Mesothelial cell of epicardium (in vitro differentiated cells): ENCODE measurements at places on chromosomes 16 and 17. TPM values are rescaled to one million over a fixed set of nuclear protein-coding genes. Genes with fewer than 3 reads are reported as not detected.

SPEM1 gene
- 0.38 TPM in 1 of 3 replicates, not detected in the others for total RNA-seq

GRCh38 chr17:80151333-80151732, 4.4 kb upstream of the EIF4A3 start:
- DNase-seq: no peak

DNA sequence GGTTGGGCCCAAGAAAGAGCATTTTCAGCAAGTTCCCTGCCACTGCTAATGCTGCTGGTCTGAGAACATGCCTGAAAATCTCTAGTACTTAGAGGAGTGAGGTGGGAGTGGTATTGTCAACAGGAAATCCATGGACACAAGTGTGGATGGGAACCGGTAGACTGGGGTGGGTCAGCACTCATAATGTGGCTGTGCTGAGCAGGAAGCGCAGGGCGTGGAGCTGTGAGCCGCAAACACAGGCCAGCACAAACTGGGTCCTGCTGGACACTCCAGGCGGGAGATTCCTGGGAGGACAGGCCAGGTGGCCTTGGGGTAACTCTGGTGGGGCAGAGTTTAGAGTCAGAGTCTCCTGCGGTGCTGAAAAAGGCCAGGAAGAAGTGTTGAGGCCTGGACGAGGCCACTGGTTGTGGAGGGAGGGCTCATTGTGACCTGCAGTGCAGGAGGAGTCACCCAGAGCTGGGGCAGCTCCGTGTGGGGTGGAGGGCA, 62.6 kb downstream of the BANP start:
- DNase-seq: no peak

- DNase-seq: no peak
These were observed 492.0 kb upstream of the ERCC4 start for GRCh38 chr16:13427943-13428342.

- DNase-seq: no peak
These were observed 6.3 kb upstream of the TENT4B start for GRCh38 chr16:50146479-50147435.

HLF gene
- 0.93 to 1.5 TPM (median 1.3 TPM) in 3 replicates for total RNA-seq

- DNase-seq: no peak
These were observed 49.8 kb downstream of the CDH1 start for GRCh38 chr16:68786685-68787418.

DNA sequence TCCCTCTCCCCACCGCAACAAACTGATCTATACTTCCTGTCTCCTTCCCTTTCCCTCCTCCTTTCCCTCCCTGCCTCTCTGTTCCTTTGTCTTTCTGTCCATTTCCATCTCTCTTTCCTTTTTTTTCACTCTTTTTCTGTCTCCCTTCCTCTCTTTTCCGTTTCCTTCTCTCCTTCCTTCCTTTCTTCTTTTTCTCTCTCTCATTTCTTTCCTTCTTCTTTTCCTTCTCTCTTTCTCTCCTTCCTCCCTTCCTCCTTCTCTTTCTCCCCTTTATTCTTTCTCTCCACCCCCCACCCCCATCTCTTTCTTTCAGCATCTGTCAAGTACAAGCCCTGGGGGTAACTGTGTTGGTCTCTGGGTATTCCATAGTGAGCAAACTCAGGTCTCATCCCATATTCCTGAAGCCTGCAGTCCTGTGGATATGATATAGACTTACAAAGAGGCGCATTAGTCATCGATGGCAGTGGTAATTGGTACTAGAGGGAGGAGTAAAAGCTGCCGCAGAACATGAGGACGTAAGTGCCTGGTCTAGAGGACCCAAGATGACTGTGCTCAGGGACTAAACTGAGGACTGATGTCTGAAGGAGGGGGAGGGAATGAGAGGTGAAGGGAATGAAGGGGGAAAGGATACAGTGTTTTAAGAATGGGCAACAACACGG, 50.4 kb downstream of the VAT1L start:
- DNase-seq: no peak

TRIM47 gene
- 2.8 to 3.1 TPM (median 2.9 TPM) in 3 replicates for total RNA-seq

- DNase-seq: no peak
These were observed 2.8 kb upstream of the SOCS3 start for GRCh38 chr17:78362671-78363070.

ITGB4 gene
- total RNA-seq: 112 to 117 TPM (median 116 TPM) in 3 replicates

CCL14 gene
- total RNA-seq: not detected in 3 replicates

- DNase-seq: no peak
These were observed 3.7 kb downstream of the FTO start for GRCh38 chr16:53707671-53708070.

STAT3 gene
- total RNA-seq: 118 to 129 TPM (median 119 TPM) in 3 replicates

- DNase-seq: no peak
These were observed 1.4 kb downstream of the MPG start for GRCh38 chr16:79151-80054.

AXIN2 gene
- total RNA-seq: 84.6 to 88.7 TPM (median 87.8 TPM) in 3 replicates

DNA sequence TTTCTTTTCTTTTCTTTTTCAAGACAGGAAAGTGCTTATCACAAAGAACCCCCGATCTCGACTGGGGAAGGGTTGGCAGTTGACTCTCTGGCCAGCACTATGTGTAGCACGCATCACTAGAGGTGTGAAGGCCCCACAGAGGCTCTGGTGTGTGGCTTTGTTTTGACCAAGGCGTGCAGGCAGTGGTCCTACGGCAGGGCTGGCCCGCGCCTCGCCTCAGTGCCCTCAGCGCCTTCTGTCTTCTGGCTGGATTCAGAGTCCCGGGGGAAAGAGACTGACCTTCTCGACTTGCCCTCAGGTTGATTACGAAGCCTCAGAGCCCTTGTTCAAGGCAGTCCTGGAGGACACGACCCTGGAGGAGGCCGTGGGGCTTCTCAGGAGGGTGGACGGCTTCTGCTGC, 18.7 kb downstream of the SGSH start:
- no peak for DNase-seq

DNA sequence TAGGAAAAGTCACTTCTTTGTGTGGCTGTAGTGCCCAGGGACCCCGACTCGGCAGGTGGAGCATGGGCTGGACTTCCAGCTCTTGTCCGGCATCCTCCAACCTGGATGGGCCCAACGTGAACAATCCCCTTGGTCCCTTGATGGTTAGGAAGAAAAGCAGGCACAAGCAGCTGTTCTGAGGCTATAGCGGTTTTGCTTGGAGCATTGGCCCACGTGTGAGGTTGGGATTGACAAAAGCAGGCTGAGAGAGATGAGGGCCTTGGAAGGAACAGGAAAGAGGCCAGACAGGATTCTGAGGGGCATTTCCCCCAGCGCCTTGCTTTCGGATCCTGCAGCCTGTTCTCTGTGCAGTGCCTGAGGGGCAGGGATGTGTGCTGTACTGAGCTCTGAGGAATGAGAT, 28.1 kb downstream of the SCNN1B start:
- DNase-seq: no peak

DNA sequence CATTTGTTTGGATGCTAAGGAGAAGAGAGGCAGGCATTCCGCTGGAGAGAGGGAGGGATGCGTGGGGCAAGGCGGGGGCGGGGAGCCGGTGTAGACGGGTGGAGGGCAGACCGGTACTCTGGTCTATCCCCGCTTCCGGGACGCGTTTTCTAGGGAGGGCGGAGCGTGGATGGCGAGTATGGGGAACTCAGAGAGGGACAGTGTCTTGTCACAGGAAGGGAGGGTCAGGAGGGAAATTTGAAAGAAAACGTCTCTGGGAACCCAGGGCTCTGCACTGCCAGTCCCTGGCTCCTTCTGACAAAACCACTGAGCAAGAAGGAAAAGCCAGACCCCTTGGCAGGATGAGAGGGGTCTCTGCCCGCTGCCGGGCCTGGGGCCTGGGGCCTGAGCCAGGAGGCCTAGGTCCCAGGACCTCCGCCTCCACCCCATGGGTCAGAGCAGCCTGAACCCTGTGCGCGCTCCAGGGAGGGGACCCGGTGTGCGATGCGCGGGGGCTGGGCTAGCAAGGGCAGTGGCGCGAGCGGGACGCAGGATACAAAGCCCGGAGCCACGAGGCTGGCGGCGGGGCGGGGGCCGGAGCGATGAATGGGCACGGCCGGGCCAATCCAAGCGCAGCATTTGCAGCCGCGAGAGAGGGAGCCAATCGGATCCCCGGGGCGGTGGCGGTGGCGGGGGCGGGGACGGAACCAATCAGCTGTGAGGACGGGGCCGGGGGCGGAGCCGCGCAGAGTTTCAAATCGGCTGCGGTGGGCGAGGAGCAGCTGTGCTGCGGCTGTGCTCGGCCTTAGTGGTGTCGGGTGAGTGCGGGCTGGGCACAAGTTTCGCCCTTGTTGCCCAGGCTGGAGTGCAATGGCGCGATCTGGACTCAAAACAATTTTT, at the start of gene PIMREG:
Gene PIMREG, plus strand, starts transcription at position 764 of the 879 bp plus-strand sequence. CDS start 656 bp downstream, outside the sequence.
- DNase-seq: peak; percentile 98

DNAH9 gene
- total RNA-seq: 0.35 to 0.96 TPM (median 0.47 TPM) in 3 replicates

- no peak for DNase-seq
These were observed 7.3 kb upstream of the METRNL start for GRCh38 chr17:83071966-83072562.

DNA sequence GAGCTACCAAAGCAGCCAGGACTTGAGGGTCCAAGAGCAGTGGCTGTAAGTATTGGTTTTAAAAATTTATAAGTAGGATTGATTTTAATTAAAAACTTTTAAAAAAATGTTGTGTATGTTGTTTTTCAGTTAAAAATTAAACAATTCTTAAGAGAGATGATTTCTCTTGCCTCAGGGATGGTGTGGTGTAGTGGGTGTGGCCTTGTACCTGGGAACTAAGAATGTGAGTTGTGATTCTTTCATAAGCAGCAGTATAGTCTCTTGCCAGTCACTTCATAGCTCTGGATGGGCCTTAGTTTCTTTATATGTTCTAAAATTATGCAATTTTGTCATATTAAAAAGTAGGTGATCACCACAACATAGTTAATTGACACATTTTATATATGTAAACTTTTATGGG, 99.5 kb downstream of the FTO start:
- DNase-seq: no peak

DNA sequence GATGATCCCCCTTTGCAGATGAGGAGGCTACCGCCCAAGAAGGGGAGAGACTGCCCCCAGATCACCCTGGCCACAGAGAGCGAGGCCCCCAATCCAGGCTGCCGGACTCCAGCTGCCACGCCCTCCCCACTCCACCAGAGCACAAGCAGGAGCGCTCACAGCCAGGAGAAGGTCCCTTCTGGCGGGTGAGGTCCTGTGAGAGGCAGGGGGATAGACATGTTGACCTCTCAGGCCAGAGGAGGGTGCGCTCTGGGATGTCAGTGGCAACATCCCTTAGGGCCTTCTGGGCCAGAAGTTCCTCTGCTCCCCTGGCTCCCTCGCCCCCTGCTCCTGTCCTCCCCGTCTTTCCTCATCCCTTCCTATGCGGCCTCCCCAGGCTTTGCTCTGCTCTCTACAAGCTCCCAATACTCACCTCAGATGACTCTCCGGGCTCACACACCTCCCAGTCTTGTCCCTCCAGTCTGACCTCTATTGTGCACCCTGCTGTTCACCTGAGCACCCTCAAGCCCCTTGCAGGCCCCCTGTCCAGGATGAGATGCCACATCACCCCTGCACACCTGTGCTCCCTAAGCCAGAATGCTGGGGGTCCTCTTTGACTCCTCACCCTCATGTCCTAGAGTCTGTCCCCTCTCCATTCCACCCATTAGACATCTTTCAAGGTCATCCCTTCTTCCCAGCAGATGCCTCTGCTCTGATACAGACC, 5.0 kb upstream of the NXPH3 start:
- DNase-seq: no peak

GRCh38 chr17:70187383-70187782, 18.1 kb downstream of the KCNJ2 start:
- no peak for DNase-seq

GRCh38 chr17:77361986-77362620, 221.3 kb downstream of the SEC14L1 start:
- no peak for DNase-seq

SPATA32 gene
- total RNA-seq: not detected in 3 replicates

- DNase-seq: no peak
These were observed 6.1 kb upstream of the ITGAM start for GRCh38 chr16:31253642-31254045.

SCNN1B gene
- total RNA-seq: not detected in 3 replicates

GRCh38 chr17:31369266-31369665, 22.2 kb upstream of the RAB11FIP4 start:
- DNase-seq: no peak

DNA sequence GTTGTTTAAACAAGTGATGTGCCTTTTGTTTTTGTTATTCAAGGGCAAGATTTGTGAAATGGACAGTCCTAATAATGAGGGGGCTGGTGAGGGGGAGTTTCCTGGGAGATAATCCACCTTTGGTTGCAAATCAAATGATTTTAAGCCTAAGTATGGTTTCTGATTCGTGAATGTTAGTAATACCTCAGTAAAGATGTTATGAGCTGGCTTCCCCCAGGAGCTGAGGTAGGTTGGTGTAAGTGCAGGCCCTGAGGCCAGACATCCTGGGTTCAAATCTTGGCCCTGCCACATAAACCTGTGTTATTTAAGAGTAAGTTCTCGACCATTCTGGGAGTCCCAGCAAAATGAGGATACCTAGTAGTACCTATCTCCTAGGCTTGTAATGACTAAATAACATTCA, 1.5 kb downstream of the SNX29 start:
- no peak for DNase-seq

PDIA2 gene
- total RNA-seq: 2.1 to 3.3 TPM (median 2.7 TPM) in 3 replicates

DNA sequence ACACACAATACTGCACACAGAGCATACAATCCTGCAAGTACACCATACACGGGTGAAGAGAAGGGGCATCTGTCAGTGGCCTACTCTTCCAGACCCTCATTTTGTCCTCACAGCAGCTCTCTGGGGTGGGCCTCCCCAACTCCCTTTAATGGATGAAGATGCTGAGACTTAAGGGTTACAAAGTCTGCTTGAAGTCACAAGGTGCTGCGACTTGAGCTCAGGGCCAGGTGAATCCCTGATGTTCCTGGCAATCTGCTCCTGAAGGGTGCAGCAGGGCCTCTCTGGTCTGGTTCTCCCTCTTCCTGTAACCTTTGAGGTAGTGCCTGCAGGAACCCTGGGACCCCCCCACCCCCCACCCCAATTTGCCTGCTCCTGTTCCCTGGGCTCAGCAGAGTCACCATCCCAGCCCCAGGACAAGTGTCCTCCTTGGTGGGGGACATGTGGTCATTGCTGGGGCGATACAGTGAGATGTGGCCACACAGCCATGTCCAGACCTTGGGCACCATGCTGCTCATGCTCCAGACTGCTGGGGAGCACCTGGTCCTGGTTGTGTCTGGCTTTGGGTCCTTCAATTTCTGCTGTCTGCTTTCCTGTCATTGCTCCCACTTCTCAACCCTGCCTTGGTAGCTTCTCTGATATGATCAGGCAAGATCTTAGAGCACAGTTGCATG, 107.5 kb downstream of the METRNL start:
- no peak for DNase-seq

GRCh38 chr16:24075931-24076716, 180.0 kb upstream of the CACNG3 start:
- no peak for DNase-seq

DNA sequence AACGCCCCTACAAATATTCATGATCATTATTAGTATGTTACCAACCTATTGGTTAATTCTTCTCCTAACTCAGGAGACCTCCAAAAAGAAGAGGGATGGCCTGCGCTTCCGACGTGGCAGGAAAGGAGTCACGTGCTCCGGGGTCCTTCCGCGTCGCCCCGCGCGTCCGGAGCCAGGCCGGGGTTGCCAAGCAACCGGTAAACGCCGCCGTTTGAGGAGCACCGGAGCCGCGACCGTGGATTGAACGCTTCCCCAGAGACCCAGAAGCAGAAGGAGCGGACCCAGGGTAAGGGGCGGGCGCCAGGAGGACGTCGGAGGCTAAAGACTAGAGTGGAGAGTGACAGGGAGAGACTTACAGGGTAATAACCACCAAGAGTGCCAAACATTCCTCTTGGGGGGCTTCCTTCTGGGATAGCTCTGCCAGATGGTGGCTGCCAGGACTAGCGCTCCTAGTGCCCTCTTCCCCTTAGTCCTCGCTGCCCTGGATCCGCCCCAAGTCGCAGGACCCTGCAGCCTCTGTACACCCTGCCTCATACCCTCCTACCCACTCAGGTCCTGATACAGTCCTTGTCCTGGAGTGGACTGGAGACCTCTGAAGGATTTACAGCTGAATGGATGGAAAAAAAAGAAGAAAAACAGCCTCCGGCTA, at the start of gene DNAI2:
Gene DNAI2, plus strand, starts transcription at position 175 of the 649 bp plus-strand sequence. CDS start 7,584 bp downstream, outside the sequence.
- no peak for DNase-seq

GRCh38 chr16:87620201-87620495, 17.8 kb downstream of the JPH3 start:
- DNase-seq: no peak
